ENCODE measurements at places on chromosomes 6 and 20.

GRCh38 chr20:835608-836045 lies 2.1 kb downstream of the FAM110A start:
- DNase-seq = no peak

GRCh38 chr20:19008497-19008896 lies 194.9 kb downstream of the SCP2D1 start:
- DNase-seq = no peak

GRCh38 chr6:30696432-30696831 lies 5.6 kb upstream of the NRM start:
- DNase-seq = no peak

DNA sequence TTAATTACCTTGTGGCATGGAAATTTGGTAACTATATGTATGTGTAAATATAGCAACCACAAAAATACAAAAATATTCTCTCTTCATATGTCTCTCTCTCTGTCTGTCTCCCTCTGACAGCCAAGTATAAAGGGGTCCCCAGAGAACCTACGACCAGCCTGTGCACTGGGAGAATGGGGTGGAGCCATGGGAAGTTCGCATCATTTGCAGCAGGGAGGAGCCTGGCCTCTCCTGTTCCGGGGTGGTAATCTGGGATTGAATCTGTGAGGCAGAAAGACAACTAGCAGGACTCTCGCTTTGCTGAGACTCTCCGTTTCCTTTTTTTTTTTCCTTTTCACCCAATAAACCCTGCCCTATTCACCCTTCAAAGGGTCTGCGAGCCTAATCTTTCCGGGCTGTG lies 1109.1 kb downstream of the HACE1 start:
- no peak for DNase-seq

DNA sequence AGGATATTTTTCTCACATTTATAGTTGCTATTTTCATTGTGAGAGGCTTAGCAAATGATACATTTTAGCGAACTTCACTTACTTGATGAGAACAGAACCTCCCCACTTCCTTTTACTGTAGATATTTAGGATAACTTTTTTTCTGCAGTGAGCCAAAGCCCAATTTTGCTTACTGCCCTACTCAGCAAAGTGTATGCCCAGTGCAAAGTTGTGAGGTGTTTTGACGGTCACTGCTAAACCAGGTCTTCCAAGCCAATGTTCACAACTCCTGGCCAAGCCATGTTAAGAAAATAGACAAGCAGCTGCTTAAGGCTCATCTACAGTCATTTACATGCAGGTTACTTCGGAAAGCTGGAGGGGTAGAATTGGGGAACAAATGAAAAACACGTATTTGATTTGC lies 144.8 kb downstream of the ADGRG6 start:
- no peak for DNase-seq

DNA sequence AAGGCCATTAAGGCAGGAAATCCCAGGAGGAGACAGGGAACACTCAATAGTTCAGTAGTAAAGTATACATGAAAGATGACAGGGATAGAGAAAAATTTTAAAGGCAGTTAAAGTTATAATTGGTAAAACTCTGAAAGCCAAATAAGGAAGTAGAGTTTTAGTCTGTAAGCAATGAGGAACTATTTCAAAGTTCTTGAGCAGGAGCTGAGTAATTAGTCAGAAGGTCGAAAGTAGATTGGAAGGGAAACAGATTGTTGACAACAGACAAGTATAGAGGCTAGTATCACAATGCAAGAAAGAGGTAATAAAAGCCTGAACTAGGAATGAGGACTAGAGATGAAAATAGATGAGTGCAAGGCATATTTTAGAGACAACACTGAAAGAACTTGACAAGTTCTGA lies 150.3 kb downstream of the CDK19 start:
- no peak for DNase-seq

DNA sequence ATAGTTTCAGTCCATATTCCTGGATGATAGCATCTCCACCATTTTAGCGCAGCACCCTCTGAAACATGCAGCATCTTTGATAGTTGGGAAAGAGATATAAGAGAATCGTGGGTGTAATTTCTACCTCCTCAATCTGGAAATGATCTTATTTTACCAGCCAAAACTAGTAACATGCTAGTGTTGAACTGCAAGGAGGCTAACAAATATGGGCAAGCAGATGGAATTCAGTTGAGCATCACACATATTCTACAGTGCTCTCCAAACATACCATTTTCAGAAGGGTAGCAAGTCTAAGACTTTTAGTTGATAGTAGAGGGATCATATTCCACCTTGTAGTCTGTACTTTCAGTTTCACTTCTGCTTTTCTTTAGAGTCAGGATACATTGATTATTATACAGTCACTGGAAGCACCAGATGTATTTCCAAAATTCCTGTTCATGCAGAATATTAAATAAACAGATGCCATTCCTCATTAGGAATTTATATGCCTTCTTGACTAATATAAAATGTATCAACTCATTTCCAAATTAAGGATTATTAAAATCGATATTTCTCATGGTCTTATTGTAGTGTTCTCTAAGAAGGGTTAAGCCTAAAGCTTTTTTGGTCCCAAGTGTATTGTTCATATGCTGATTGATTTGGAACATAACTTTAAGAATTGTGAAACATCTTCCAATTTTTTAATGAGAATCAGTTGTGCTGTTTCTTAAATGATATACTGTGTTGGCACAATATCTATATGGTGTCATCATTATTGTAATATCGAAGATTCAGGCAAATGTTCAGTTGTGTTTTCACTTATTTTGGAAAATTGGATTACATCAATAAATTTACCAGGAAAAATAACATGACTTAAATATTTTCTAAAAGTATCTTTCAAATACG lies 362.0 kb downstream of the CENPW start:
- no peak for DNase-seq

DNA sequence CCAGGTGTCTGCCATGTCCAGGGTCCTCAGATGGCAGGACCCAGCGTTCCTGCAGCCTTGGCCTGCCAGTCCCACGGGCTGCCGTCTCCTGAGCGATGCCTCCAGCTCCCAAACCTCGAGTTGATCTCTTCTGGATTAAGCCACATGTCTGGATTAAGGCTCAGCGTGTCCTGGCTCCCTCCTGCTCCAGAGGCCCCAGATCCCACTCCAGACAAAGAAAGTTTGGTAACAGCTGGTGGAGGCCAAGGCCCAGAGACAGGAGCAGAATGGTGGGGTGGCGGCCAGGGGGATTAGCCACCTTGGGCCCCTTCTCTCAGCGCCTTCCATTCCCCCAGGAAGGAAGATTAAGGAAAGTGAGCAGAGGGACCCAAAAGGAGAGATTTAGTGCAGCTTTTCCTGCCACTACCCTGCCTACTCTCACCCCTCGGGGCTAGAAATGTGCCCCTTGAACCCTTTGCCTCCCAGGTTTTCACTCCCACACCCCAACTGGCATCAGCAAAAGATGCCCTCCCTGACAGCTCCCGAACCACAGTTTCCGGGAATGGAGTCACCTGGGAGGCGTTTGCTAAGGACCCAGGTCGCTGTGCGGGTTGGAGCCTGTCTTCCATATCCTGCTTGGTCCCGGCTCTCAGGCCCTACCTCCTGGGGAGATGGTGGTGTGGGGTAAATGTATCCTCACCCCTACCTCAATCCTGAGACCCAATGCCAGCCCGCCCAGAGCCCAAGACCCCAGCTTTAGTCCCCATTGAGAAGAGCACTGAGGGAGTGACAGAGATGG lies 6.9 kb downstream of the SPDEF start:
- no peak for DNase-seq

DNA sequence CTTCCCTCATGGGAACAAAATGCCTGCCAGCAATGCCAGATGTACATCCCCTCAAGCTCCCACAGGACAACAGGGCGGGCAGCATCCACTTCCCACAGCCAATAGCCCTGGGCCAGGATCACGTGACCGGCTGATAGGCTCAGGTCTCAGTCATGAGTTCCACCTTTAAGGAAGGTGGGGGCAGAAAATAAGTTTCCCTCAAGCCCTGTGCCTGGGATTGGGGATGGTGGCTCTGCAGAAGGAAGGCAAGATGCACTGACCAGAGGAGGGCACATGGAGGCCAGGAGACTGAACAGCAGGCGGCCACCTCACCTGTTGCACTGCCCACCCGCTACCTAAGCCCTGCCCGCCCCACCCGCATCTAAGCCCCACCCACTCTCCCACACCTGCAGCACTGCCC lies 149.1 kb downstream of the BMP7 start:
- no peak for DNase-seq

DNA sequence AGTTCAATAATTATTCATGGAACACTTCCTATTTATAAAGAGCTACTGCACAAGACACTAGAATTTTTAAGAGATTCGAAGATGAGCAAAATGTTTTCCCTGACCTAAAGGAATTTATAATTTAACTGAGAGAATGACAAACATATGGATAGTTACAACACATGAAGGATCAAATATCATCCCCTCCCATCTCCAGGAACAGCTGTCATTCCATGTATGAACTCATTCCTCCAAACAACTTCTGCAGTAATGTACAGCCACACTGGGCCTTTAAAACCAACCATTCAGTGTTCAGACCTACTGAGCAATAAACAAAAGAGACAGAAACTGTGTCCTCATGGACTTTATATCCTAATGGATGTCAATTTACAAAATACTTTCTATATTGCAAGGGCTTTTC lies 87.8 kb downstream of the KIF16B start:
- no peak for DNase-seq

DNA sequence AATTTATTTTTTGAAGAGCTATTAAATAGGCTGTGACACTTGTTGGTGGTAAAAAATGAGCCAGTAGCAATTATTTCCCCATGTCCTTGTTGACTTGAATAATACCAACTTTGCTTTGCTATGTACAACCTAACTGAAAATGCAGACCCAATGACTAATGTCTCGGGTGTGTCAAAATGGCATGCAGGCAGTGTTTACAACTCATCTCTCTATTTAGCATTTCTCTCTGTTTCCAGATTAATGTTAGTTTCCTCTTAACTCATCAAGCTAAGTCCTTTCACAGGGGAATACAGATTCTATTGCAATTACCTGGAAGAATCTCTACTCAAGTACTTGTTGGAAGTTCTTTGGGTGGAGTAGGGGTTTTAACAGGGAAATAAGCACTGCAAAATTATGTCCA lies 504.4 kb downstream of the BCKDHB start:
- DNase-seq = no peak

GRCh38 chr20:35734777-35735649 lies 7.0 kb downstream of the RBM39 start:
- no peak for DNase-seq

GRCh38 chr6:111715321-111715720 lies 109.6 kb upstream of the TRAF3IP2 start:
- no peak for DNase-seq

- no peak for DNase-seq
Observed at GRCh38 chr6:36343109-36343680, 6.5 kb upstream of the BNIP5 start.

DNA sequence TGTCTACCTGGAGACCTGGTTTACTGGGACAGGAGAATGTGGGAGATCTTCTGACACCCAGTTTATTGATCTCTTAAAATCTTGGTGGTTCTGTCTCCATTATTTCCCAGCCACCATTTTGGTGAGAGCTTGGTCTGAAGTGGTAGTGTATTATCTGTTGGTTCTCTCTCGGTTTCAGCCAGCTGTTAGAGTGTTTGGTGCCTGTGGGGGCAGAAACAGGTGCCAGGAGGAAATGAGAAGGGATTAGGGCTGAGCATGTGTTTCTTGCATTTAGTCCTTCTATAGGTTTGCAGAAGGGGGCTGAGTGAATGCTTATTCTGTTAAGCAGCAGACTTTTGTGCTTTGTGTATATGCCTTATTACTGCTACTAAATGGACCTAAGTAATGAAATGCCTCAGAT lies 9.6 kb downstream of the JARID2 start:
- no peak for DNase-seq

DNA sequence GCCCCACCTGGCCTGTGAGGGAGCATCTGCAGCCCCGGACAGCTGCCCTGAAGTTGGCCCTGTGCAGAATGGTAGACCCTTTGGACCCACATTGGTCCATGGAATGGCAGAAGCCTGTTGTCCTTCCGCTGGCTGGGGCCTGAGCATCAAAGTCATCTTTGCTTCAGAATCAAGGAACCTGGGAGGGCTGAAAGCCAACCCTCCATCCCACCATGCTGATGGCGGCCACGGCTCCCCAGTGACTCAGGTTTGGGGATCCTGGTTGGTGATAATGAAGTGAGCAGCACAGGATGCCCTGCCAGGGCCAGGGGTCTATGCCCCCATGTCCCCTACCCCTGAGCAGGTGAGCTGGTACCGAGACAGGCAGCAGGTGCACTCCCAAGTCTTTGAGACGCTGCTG lies 52.8 kb downstream of the YTHDF1 start:
- DNase-seq = no peak

DNA sequence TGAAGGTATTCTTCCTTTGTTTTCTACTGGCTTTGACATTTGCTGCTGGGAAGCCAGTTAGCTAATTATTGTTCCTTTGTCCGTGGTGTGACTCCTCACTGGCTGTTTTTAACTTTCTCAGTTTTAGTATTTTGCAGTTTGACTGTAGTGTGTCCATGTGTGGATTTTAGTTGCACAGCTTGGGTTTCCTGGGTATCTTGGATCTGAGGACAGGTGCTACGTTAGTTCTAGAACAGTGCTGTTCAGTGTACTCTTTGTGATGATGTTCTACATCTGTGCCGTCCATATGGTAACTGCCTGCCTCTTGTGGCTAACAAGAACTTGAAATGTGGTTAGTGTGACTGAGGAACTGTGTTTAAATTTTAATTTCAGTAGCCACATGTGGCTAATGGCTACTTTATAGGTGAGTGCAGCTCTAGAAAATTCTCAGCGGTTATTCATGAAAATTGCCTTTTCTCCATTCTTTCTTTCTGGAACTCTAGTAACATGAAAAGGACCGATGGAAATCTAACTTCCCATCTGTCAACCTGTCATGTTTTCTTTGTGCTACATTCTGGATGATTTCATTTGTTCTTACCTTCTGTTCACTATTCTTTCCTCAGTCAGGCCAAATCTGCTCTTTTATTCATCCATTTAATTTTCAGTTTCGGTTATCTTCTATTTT lies 7.4 kb downstream of the SNX9 start:
- DNase-seq = no peak

DNA sequence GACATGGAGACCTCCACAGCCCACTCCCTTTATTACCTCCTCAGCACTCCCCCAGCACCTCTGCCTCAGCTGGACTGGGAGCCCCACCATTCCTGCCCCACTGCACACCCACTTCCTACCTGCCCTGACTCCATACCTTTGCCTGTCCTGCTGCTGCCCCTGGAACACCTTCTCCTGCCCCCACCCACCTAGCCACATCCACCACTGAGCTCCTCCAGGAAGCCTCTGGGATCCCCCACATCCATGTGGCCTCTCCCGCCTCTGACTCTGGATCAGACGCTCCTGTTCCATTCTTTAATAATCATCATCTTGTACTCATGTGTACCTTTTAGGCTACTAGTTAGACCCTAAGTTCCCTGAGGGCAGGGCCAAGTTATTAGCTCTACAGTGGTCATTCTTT lies 2.2 kb upstream of the SDCBP2 start:
- no peak for DNase-seq

DNA sequence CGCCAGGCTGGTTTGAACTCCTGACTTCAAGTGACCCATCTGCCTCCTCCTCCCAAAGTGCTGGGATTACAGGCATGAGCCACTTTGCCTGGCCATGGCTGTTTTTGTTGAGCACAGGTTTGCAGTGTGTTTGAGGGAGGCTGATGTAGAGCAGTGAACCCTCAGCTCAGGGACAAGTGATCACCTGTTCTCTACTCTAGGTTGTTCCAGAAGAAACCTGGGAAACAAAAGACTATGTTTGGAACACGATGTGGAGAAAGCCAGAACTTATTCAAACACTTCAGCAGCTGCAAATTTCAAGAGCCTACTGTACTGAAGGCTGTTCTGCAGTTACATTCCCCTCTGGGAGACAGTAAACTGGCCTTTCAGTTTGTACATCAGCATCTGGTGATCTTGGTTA lies 4.7 kb downstream of the TULP1 start:
- DNase-seq = no peak

All from GOT3 (cell line).